ENCODE measurements at places on chromosomes 5 and 9.
A peak's percentile ranks its signal among the peaks of the same experiment; 100 is the strongest.

- no peak for DNase-seq
These were observed 488.6 kb upstream of the WWC1 start for GRCh38 chr5:167802755-167803431.

- no peak for DNase-seq
These were observed 61.3 kb upstream of the SPOCK1 start for GRCh38 chr5:137560420-137560819.

- peak; percentile 65 for DNase-seq
These were observed 20.6 kb upstream of the PTGES start for GRCh38 chr9:129773262-129774048.

DNA sequence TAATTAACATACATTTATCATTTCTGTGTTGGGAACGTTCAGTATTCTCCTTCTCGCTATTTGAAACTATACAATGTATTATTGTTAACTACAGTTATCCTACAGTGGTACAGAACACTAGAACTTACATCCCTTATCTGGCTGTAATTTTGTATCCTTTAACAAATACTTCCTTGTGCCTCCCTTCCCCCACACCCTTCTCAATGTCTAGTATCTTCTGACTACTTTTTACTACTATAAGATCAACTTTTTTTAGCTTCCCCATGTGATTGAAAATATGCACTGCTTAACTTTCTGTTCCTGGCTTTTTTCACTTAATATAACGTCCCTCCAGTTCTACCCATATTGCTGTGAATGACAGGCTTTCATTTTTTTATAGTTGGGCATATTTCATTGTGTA, 253.5 kb downstream of the RAB3C start:
- DNase-seq = no peak

GRCh38 chr9:38432922-38433510, 8.8 kb upstream of the IGFBPL1 start:
- no peak for DNase-seq

- no peak for DNase-seq
These were observed 1.5 kb downstream of the PRRC2B start for GRCh38 chr9:131395157-131396098.

GRCh38 chr9:5652821-5653220, 23.9 kb downstream of the RIC1 start:
- DNase-seq = no peak

DNA sequence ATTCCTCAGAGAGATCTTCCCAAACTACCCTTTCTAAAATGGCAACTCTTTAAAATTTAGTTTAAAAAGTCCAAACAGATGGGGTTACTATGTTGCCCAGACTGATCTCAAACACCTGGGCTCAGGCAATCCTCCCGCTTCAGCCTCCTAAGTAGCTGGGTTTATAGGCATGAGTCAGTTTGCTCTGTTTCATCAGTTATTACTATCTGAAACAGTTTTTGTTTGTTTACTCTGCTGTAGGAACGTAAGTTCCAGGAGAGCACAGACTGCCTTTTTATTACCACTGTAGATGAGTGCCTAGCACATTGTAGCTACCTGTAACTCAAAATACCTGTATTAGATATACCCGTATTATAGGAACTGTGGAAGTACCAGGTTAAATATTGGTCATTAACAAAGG, 89.4 kb downstream of the UHRF2 start:
- no peak for DNase-seq

DNA sequence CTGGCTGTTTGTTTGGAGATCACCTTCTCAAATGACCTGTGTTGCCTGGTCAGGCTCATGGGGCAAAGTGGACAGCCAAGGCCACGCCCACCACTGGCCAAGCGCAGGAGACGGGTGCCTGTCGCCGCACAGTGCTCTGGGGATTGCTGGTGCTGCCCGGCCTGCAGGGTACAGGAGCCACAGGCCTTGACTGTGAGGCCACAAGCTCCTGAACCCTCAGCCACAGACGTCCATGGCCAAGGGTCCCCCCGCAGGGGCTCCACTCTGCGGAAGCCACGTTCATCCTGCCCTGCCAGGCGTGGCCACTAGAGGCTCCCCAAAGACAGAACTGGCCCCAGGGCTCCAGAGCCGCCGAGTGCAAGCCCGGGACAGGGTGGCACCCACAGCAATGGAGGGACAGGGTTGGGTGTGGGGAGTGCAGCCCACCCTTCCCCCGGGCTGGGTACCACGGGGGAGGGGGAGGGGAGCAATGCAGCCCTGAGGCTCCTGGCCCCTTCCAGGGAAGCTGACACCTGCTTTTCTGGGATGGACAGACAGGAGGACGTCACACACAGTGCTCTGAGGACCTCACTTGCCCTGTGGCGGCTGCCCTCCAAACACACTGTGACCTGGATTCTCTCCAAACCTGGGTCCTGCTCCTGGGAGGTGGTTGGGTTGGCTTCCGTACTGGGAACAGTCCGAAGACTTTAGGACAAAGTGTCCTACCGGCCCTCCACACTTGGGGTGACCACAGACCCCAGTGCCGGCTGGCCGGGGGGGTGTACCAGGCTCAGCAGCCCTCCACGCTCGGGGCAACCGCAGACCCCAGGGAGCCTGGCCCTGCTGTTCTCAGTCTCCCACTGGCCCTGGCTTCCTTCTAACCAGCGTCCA, 21.5 kb downstream of the TPPP start:
- DNase-seq = peak; percentile 33

DNA sequence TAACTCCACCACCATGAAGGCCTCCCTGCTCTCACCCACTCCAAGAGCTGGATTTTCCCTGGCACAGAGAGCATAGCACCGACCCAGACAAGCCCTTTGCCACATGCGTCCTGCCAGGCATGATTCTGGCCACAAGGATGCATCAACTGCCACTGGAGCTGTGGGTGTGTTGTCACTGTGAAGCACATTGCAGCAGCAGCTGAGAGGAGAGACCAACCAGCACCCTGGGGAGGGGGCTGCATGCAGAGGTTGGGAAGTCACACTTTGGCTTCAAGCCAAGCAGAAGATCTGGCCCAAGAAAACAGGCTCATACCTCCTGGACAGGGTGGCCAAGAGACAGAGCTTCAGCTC, 22.6 kb upstream of the PTGES start:
- no peak for DNase-seq

DNA sequence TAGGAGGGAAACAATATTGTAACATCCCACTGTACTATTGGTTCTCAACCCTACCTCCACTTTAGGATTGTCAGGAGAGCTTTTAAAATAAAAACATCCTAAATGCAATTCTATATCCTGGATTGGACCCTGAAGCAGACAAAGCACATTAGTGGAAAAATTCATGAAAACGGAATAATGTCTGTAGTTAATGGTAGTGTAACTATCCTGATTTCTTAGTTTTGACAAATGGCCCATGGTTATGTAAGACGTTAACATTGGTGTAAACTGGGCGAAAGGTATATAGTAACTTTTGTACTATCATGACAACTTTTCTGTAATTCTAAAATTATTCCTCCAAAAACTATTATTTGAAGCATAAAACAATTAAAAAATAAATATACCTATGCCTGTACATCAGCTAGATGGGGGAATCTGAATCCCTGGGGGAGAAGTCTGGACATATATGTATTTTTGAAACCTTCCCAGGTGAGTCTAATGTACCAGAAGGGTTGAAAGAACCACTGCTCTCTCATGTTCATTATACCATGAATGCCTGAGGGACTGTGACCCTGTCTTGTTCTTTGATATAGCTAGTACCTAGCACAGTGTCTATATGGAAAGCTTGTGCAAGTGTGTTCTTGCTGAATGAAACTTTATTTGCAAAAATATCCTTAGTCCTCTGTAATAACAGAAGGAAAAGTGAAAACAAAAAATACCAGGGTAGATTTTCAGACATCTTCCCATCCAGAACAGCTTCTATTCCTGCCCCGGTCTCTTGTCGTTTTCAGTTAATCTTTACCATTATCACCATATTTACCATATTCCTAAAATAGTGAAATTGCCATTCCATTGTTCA, 3.4 kb upstream of the TRMO start:
- DNase-seq = no peak

GRCh38 chr9:127977009-127977883, 3.5 kb downstream of the EEIG1 start:
- no peak for DNase-seq

- no peak for DNase-seq
These were observed 599.6 kb upstream of the ADAMTS16 start for GRCh38 chr5:4540375-4541173.

- DNase-seq = peak; percentile 38
These were observed 98.9 kb downstream of the CSNK1G3 start for GRCh38 chr5:123610665-123611405.

GRCh38 chr5:169195601-169196000, 105.3 kb downstream of the SLIT3 start:
- no peak for DNase-seq

GRCh38 chr9:34499076-34499475, 23.7 kb downstream of the ENHO start:
- no peak for DNase-seq

DNA sequence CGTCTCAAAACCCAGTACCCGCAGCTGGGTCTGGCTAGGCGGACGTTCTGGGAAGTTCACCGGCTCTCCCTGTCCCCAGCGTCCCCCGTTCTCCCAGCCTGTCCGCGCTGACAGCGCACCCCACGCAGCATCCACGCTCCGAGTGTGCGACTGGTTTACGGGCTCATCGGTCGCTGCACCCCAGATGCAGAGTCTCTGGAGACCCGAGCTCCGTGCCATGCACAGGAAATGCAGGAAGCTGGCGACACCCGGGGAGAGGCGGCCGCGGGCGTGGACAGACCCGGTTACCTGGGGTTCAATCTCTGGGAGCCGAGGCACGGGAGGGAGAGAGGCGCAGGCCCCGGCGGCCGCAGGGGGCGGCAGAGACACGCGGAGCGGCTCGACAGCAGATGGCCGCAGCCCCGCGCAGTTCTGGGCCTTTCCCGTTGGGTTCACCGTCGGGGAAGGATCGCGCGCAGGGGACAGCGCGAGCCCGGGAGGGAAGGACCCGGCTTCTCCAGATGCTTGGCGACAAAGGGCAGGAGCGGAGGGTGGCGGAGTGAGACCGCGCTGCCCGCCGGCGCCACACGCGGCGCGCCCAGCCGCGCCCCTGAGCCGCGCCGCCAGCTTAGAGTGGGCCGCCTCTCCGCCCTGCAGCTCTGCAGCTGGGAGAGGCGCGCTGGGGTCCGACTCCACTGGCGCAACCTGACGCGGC, 558 bp downstream of the SHROOM1 start:
- DNase-seq = peak; percentile 14

GRCh38 chr9:109001275-109001676, 12.0 kb downstream of the CTNNAL1 start:
- no peak for DNase-seq

Data from bone marrow (tissue), 2 donors.